Amniotic epithelial cell (primary cell): ENCODE measurements at places on chromosomes 1 and 21.
A peak's percentile ranks its signal among the peaks of the same experiment; 100 is the strongest.

- peak; percentile 44 for DNase-seq
These were observed 343.4 kb downstream of the MATN1 start for GRCh38 chr1:30379684-30380624.

GRCh38 chr1:201142011-201142848 is 12.0 kb downstream of the TMEM9 start:
- no peak for DNase-seq

- no peak for DNase-seq
These were observed 42.5 kb downstream of the C1orf21 start for GRCh38 chr1:184429335-184429734.

- no peak for DNase-seq
These were observed 94.4 kb upstream of the KCTD3 start for GRCh38 chr1:215472723-215473122.

- peak; percentile 85 for DNase-seq
These were observed 23.4 kb downstream of the CSF1 start for GRCh38 chr1:109933856-109934711.

GRCh38 chr1:78168306-78168705 is 122.5 kb downstream of the GIPC2 start:
- no peak for DNase-seq
